CD4-positive, alpha-beta T cell (primary cell): ENCODE measurements at places on chromosomes 4 and X. TPM values are rescaled to one million over a fixed set of nuclear protein-coding genes. Genes with fewer than 3 reads are reported as not detected.
A peak's percentile ranks its signal among the peaks of the same experiment; 100 is the strongest.

The ANKRD50 gene
- total RNA-seq, result 0.27 TPM

The MAGEA8 gene
- total RNA-seq, result not detected

The HMGB2 gene
- total RNA-seq, result 228 TPM

The SPANXN3 gene
- total RNA-seq, result not detected

The TKTL2 gene
- total RNA-seq, result not detected

The GATA1 gene
- not detected for total RNA-seq

The PARM1 gene
- 0.05 TPM for total RNA-seq

The MOB1B gene
- 13.1 TPM for total RNA-seq

The WNK3 gene
- total RNA-seq, result 0.16 TPM

- no peak for DNase-seq
- no peak overlapping the region for H3K27ac ChIP-seq
- no peaks in the 10 kb centered on the region for H3K4me1 ChIP-seq
- no peaks in the 10 kb centered on the region for H3K27me3 ChIP-seq
- H3K36me3 ChIP-seq, result no peaks in the 10 kb centered on the region
- H3K4me3 ChIP-seq, result no peak overlapping the region
Observed at GRCh38 chr4:37393321-37393720, 148.8 kb downstream of the NWD2 start.

DNA sequence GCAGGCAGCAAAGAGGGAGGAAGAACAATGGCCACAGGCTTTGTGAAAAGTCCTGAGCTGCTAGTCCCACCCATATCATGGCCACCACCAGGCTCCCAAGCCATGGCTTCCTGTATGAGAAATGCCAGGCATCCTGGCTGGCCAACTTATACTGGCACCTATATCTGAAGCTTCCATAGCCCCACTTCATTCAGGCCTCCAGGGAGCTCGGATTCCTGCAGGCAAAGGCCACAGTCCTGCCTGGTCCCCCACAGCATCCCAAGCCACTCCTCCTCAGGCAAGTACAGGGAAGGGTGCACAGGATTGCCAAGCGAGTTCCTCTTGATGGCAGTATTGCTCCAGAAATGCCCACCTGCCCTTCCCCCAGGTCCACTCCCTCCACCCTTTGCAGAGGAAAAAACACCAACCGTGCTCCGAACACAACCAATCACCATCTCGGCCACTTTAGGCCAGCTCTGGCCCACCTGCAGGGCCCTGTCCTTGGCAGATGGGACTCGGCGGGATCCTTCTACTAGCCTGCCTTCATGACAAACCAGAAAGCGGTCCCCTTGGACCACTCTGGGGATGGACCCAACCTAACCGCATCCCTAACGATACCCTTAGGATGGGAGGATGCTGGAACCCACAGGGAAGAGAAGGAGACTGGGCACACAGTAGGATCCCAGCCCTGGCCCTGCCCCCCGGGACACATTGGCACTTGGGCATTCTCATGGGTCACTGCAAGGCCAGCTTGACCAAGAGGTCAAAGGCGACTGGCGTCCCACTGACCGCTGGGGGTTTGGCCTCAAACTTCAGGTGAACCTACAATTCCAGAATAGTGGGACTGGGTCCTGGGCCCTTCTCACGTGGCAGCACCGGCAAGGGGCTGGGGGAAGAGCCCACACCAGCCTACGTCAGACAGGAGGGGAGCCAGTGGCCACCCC lies 220.4 kb upstream of the AGTR2 start:
- no peaks in the 10 kb centered on the region for H3K36me3 ChIP-seq
- no peak overlapping the region for H3K4me3 ChIP-seq
- no peak for DNase-seq
- H3K27ac ChIP-seq, result no peak overlapping the region
- no peaks in the 10 kb centered on the region for H3K4me1 ChIP-seq
- no peaks in the 10 kb centered on the region for H3K27me3 ChIP-seq

DNA sequence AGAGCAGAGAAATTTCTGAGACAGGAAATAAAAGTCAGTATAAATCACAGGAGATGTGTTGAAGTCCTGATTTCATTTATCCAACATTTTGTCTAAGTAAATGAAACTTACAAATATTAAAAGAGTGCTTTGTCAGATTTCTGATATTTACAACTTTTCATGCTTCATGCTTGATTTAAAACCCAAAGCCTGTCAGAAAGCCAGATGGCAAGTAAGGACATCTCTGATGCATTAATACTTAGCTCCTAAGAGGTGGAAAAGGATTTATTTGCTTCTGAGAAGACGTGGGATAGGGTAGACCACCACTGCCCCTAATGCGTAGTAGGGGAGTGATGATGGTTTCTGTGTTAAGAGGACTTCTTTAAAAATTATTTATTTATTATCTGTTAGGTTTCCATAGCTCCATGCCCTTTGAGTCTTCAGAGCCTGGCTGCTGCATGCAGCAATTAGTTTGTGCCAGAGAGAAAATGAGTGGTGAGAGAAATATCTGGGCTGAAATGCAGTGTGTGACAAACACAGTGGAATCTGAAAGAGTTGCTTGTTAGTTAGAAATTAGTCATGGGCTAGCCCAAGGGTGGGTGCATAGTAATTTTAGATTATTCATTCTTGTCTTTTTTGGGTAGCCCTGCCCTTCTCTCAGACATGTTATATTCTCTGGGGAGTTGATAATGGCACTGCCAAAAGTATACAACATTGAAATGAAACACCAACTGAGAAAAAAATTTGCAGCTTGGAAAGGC lies 333.8 kb downstream of the C4orf33 start:
- no peaks in the 10 kb centered on the region for H3K27me3 ChIP-seq
- no peaks in the 10 kb centered on the region for H3K36me3 ChIP-seq
- H3K4me1 ChIP-seq, result no peaks in the 10 kb centered on the region
- no peak overlapping the region for H3K27ac ChIP-seq
- no peak overlapping the region for H3K4me3 ChIP-seq

GRCh38 chr4:155559915-155560314 lies 106.7 kb upstream of the GUCY1A1 start:
- H3K4me3 ChIP-seq, result no peak overlapping the region
- no peaks in the 10 kb centered on the region for H3K4me1 ChIP-seq
- H3K27ac ChIP-seq, result no peak overlapping the region
- H3K27me3 ChIP-seq, result no peaks in the 10 kb centered on the region
- no peaks in the 10 kb centered on the region for H3K36me3 ChIP-seq

DNA sequence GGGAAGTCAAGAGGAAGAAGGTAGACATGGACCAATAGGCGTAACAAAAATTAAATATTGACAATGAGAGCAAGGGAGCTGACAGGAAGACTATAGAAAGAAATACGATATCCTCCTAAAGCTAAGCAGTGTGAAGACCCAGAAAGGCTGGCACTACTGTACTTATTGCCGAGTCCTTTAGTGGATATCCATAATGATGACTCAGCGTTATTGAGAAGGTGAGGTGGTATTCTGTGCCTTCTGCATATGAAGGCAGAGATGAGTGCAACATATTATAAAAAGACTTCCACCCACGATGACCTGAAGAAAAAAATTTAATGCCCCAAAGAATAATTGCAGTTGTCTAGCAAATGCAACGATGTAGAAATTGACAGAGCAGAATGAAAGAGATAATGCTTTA lies 13.0 kb upstream of the MCF2 start:
- H3K36me3 ChIP-seq, result no peaks in the 10 kb centered on the region
- H3K4me3 ChIP-seq, result no peak overlapping the region
- DNase-seq, result no peak
- H3K27ac ChIP-seq, result no peak overlapping the region

DNA sequence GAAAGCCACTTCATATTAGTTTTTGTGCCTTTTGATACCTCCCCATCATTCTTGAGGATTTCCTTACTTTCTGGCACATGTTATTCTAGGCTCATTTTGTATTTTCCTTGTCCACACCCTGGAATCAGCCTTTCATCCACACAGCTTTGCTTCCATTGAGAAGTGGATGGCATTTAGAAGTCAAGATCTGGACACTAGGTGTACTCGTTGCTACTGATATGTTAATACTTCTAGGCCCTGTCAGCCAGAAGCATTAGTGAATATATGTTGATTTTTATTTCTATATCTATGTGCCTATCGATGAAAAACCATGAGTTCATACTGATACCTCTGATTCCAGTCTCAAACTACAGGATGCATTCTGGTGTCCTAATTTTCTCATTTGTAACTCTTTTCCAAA lies 73.2 kb downstream of the ARHGAP24 start:
- H3K27ac ChIP-seq, result no peak overlapping the region
- no peak for DNase-seq
- no peaks in the 10 kb centered on the region for H3K27me3 ChIP-seq

GRCh38 chrX:40964633-40965586 lies 120.3 kb upstream of the USP9X start:
- no peak overlapping the region for H3K4me3 ChIP-seq
- no peaks in the 10 kb centered on the region for H3K4me1 ChIP-seq
- H3K27me3 ChIP-seq, result no peaks in the 10 kb centered on the region

DNA sequence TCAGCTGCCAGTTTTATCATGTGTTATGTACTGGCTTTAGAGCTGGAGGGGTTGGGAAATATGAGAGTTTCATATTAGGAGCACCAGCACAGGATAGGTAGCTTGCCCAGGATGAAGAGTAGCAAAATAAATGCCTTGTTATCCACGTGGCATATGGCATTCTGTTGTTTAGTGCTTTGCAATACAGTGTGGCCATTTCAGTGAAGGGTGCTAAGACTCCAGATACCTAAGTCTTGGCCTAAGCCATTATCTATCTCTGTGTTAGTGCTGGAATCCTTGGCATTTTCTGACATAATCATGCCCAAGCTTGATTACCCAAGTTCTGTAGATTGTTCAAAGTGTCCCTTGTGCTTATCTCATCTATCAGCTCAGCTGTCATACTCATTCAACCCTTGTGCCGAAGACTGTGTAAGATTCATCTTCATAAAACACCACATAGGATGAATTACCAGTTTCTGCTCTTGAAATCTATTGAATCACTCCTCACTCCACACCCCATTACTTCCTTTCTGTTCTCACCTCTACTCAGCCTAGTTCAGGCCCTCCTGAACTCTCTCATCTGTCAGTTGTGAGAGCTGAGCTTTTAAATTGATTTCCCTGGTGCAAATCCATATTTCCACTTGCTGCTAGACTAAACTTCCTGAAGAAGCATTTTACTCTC lies 73.5 kb downstream of the CLCN5 start:
- H3K36me3 ChIP-seq, result no peaks in the 10 kb centered on the region
- H3K4me1 ChIP-seq, result no peaks in the 10 kb centered on the region
- no peaks in the 10 kb centered on the region for H3K27me3 ChIP-seq
- no peak for DNase-seq
- H3K27ac ChIP-seq, result no peak overlapping the region

DNA sequence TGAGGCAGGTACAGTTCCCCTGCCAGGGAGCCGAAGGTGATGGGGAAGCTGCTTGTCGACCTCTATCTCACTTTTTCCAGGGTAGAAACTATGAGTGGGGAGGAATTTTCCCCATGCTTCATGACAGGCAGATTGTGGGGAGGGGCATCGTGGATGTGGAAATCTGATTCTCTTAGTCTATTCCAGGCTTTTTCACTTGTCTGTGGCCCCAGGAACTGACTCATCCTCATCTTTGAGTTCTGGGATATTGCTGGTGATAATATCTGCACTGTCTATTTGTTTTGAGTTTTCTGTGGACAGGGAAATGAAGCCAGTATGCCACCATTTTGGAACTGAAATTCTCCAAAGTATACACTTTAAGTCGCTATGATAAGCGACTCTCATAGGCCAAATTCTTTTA lies 7.6 kb upstream of the TLR2 start:
- no peak overlapping the region for H3K4me3 ChIP-seq
- H3K4me1 ChIP-seq, result no peaks in the 10 kb centered on the region
- no peaks in the 10 kb centered on the region for H3K36me3 ChIP-seq
- no peak overlapping the region for H3K27ac ChIP-seq

DNA sequence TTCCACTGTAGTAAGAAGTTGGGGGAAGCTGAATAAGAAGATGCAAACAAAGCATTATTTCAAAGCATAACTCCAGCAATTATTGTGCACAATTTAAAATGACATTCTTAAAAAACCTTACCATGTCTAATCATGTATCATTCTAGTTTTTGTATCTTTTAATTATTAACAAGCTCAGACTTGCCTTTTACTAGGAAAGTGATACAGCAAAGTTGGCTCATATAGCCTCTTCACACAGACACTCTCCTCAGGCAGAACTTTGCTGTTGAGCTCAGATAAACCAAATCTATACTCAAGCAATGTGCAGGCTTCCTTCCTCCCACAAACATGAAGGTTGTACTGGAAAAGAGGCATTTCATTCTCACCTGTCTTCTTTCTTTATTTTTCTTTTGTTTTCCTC lies 358.7 kb upstream of the EMCN start:
- no peak overlapping the region for H3K27ac ChIP-seq
- no peaks in the 10 kb centered on the region for H3K36me3 ChIP-seq
- no peaks in the 10 kb centered on the region for H3K4me1 ChIP-seq
- H3K27me3 ChIP-seq, result no peaks in the 10 kb centered on the region
- no peak overlapping the region for H3K4me3 ChIP-seq

GRCh38 chr4:2080429-2081300 lies 21.5 kb downstream of the NAT8L start:
- H3K4me3 ChIP-seq, result no peak overlapping the region
- H3K36me3 ChIP-seq, result no peaks in the 10 kb centered on the region
- no peak overlapping the region for H3K27ac ChIP-seq

DNA sequence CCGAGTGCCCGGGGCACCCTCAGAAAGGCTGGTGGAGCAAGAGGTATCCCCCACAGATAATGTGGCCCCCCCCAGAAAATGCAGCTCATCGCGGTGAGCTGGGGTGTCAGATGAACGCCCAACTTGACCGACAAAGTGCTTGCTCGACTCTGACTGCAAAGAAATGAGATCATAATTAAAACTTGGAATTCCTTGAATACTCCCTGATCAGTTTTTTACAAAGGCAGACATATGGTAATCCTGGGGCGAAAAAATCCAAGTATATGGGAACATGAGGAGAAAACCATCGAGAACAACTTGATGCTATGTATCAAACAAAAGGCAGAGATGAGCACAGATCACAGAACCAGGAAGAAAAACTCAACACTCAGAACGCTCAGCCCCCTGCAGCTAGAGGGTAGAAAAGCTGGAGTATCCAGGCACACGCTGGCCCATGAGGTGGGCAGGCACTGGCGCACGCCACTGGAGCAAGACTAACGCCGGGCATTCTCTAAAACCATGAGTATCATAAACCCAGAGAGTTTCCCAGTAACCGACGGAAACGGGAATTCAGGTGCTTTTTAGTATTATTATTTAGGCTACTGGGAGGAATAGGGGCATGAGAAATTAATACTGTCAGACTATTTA lies 127.3 kb downstream of the AFAP1 start:
- H3K4me3 ChIP-seq, result no peak overlapping the region
- no peaks in the 10 kb centered on the region for H3K4me1 ChIP-seq
- H3K36me3 ChIP-seq, result peaks cover 13% of the 10 kb centered on the region
- H3K27me3 ChIP-seq, result no peaks in the 10 kb centered on the region

- no peak overlapping the region for H3K27ac ChIP-seq
- H3K27me3 ChIP-seq, result no peaks in the 10 kb centered on the region
- H3K36me3 ChIP-seq, result peaks cover 48% of the 10 kb centered on the region
- H3K4me3 ChIP-seq, result no peak overlapping the region
- DNase-seq, result no peak
Observed at GRCh38 chrX:15816886-15817285, 26.6 kb downstream of the ZRSR2 start.

- no peak for DNase-seq
- H3K4me3 ChIP-seq, result no peak overlapping the region
- H3K27ac ChIP-seq, result no peak overlapping the region
- no peaks in the 10 kb centered on the region for H3K36me3 ChIP-seq
- no peaks in the 10 kb centered on the region for H3K4me1 ChIP-seq
- H3K27me3 ChIP-seq, result no peaks in the 10 kb centered on the region
Observed at GRCh38 chr4:47075919-47076318, 44.6 kb downstream of the GABRB1 start.

- no peak for DNase-seq
- H3K27me3 ChIP-seq, result no peaks in the 10 kb centered on the region
- H3K36me3 ChIP-seq, result no peaks in the 10 kb centered on the region
Observed at GRCh38 chrX:8306291-8306925, 135.3 kb upstream of the VCX2 start.

GRCh38 chr4:128288689-128289106 lies 1.1 kb upstream of the PGRMC2 start:
- no peaks in the 10 kb centered on the region for H3K27me3 ChIP-seq
- no peaks in the 10 kb centered on the region for H3K36me3 ChIP-seq
- peaks cover 25% of the 10 kb centered on the region for H3K4me1 ChIP-seq
- H3K27ac ChIP-seq, result peak overlapping the region; percentile 90
- DNase-seq, result peak; percentile 26
- H3K4me3 ChIP-seq, result peak overlapping the region; percentile 69
